ENCODE measurements at places on chromosomes 6 and 20. TPM values are rescaled to one million over a fixed set of nuclear protein-coding genes. Genes with fewer than 3 reads are reported as not detected.

DNA sequence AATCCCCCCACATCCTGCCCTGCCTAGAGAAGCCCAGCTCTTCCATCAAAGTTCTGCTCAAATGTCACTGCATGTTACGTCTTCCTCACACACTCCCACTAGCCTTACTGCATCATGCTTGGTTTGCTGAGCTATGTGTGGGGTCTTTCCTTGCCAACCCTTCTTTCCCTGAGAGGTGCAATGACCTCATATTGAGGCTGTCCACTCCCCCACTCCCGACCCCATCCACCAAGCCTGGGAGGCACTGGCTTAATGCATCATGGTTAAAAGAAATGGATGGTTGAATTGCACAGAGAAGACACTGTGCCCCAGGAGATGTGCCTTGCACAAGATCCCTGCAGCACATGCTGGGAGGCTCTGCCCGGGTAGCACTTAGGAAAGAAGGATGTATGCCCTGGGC lies 7.7 kb upstream of the IRF4 start:
- no peak for DNase-seq
- H3K4me1 ChIP-seq: peaks cover 28% of the 10 kb centered on the region
- H3K36me3 ChIP-seq: no peaks in the 10 kb centered on the region
- H3K27me3 ChIP-seq: peaks cover 2% of the 10 kb centered on the region

DNA sequence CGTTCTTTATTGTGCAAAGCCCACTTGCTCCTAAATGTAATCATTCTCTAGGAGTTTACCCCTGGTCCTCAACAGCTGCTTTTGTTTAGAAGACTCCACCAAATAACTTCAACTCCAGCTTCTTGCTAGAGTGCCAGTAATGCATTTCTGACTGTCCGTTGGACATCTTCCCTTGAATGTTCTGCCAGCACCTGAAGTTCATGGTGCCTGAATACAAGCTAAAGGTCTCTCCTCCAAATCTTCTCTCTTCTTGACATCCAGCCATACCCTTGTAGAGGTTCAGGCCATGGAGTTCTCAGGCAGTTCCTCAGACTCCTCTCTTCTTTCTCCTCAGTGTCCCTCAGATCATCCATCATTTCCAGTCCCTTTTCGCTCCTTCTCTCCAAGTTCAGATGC lies 21.7 kb downstream of the PHACTR2 start:
- DNase-seq: no peak
- H3K36me3 ChIP-seq: no peaks in the 10 kb centered on the region
- H3K4me1 ChIP-seq: no peaks in the 10 kb centered on the region
- H3K4me3 ChIP-seq: no peak overlapping the region

Gene SLC17A2
- not detected for total RNA-seq

- no peak for DNase-seq
- no peaks in the 10 kb centered on the region for H3K27me3 ChIP-seq
- H3K36me3 ChIP-seq: peaks cover 23% of the 10 kb centered on the region
These were observed 84.6 kb upstream of the BTN3A2 start for GRCh38 chr6:26280407-26280806.

DNA sequence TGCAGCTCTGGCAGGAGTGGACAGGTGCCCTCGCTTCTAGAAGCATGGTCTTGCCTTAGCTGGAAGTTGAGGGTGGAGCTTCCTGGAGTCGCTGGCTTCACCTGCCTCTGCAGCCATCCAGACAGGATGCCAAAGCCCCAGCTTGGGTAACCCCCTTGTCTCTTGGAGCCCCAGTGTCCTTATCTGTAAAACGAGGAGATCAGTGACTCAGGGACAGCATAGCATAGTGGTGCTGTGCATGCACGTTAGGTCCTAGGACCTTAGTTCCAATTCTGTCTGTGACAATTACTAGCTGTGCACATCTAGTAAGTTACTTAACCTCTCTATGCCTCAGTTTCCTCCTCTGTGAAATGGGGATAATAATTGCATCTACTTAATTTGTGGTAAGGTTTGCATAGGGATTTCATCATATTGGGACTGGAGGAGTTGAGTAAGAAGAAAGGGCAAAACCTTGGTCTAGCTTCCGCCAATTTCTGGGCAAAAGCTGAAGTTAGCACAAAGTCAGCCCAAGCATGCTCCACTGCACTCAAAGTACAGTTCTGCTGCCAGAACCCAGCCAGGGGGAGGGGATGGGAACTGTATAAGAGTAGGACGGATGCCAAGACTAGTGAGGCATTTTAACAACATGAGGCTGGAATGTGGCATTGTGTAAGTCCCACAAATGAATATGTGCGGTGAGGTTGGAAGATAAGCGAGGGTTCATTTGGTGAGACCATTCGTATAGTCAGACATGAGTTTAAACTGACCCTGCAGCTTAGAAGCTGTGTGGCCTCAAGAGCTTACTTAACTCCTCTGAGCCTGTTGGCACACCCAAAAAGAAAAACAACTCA lies 24.5 kb downstream of the TOX2 start:
- DNase-seq: no peak
- H3K4me1 ChIP-seq: peaks cover 36% of the 10 kb centered on the region
- H3K27me3 ChIP-seq: peaks cover 49% of the 10 kb centered on the region
- H3K36me3 ChIP-seq: no peaks in the 10 kb centered on the region
- H3K4me3 ChIP-seq: no peak overlapping the region

DNA sequence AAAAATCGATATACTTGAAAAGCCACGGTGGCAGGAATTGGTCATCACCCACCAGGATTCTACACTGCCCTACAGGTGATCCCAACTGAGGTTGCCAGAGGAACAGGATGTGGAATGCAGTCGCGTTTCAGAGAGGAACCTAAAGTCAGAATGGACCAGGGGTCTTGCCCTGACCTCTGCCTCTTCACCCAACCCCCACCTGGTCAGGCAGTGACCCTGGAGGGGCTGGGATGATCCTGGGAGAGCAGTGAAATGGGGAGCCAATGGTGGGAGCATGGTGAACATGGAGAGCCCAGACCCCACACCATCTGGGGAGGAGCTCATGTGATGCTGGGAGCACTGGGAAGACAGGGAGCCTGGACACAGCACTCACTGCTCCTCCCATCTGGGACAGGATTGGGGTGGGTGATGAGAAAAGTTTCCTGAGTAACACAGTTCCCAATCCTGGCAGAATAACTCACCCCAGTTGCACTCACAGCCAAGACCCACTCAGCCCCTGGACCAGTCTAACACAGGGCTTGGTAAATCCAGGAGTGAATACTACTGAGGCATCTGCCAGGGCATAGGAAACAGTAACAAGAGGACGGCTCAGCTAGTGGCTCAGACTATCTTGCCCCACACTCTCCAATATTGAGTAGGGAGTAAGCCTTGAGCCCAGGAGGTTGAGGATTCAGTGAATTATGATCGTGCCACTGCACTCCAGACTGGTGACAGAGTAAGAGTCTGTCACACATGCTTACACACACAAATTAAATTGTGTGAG lies 1.7 kb upstream of the ULBP2 start:
- peak overlapping the region; percentile 32 for H3K4me3 ChIP-seq
- H3K27ac ChIP-seq: no peak overlapping the region
- no peak for DNase-seq
